ENCODE measurements at places on chromosomes 12 and 14.
A peak's percentile ranks its signal among the peaks of the same experiment; 100 is the strongest.

DNA sequence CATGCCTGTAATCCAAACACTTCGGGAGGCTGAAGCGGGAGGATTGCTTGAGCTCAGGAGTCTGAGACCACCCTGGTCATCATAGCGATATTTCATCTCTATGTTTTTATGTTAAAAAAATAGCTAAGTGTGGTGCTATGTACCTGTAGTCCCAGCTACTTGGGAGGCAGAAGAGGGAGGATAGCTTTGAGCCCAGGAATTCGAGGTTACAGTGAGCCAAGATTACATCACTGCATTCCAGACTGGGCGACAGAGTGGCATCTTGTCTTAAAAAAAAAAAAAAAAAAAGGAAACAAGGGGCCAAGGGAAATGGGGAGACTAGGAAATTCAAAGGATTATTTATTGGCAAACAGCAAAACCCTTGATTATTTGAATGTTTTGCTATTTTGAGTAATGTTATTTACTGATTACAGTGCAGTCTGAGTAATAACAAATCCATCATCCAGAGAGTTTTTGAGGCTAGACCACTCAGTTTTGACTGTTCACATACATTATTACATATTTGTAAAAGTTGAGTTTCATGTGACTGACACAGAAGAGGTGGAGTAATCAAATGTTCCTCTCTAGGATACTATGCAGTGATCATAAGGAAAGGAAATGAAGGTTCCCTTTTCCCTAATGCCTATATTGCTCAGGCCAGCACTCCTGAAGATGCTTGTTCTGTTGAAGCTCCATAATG, 40.8 kb downstream of the PRKCH start:
- no peak overlapping the region for H3K27ac ChIP-seq
- DNase-seq: no peak
- no peak overlapping the region for H3K4me3 ChIP-seq
- no peaks in the 10 kb centered on the region for H3K27me3 ChIP-seq
- H3K4me1 ChIP-seq: peaks cover 72% of the 10 kb centered on the region

GRCh38 chr14:24314377-24315193, 3.3 kb downstream of the LTB4R start:
- no peak overlapping the region for H3K4me3 ChIP-seq
- H3K27ac ChIP-seq: peak overlapping the region; percentile 77
- no peaks in the 10 kb centered on the region for H3K27me3 ChIP-seq
- peaks cover 60% of the 10 kb centered on the region for H3K4me1 ChIP-seq
- H3K36me3 ChIP-seq: no peaks in the 10 kb centered on the region

DNA sequence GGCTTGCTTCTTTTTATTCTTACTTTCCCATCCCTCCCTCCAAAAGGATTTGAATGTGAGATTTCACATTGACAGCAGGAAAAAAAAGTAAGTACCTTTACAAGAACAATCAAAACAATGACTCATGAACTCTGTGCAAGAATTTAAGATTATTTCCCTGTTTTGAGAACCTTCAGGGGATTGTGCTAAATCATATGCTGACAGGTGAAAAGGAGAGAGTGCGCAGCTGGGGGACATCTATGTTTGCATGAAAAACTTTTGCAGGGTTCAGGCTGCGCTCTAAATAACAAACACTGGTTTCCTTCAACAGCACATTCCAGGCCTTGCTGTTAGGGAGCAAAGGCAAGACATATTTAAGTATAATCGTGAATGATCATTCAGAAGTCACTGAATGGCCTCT, 27.3 kb downstream of the RERG start:
- H3K27me3 ChIP-seq: no peaks in the 10 kb centered on the region
- no peaks in the 10 kb centered on the region for H3K4me1 ChIP-seq
- H3K36me3 ChIP-seq: no peaks in the 10 kb centered on the region
- H3K4me3 ChIP-seq: no peak overlapping the region
- H3K27ac ChIP-seq: no peak overlapping the region

GRCh38 chr12:81472934-81473333, 286.2 kb downstream of the PPFIA2 start:
- H3K4me3 ChIP-seq: no peak overlapping the region
- no peak overlapping the region for H3K27ac ChIP-seq
- no peaks in the 10 kb centered on the region for H3K36me3 ChIP-seq
- no peaks in the 10 kb centered on the region for H3K27me3 ChIP-seq
- H3K4me1 ChIP-seq: no peaks in the 10 kb centered on the region

DNA sequence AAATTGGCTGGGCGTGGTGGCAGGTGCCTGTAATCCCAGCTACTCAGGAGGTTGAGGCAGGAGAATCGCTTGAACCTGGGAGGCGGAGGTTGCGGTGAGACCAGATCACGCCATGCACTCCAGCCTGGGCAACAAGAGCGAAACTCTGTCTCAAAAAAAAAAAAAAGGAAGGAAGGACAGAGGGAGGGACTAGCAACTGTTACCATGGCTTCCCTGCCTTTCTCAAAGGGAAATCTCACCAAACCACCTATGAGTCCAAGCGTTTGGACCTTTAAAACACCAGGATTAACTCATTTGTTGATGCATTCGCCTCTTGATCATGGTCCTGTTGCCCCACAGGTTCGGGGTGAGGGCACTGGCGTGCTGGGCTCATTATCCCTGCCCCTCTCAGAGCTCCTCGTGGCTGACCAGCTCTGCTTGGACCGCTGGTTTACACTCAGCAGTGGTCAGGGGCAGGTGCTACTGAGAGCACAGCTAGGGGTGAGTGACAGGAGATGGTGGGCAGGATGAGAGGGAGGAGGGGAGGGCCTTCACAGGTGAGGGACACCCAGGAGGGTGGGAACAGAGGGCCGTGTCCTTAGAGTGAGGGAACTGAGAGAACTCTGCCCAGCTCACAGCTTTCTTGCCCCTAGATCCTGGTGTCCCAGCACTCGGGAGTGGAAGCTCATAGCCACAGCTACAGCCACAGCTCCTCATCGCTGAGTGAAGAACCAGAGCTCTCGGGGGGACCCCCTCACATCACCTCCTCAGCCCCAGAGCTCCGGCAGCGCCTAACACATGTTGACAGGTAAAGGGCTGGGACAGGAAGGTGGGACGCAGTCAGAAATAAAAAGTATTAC, 10.2 kb upstream of the MYL6B start:
- DNase-seq: no peak
- H3K4me3 ChIP-seq: no peak overlapping the region
- H3K27me3 ChIP-seq: no peaks in the 10 kb centered on the region
- peaks cover 15% of the 10 kb centered on the region for H3K36me3 ChIP-seq

- H3K4me1 ChIP-seq: no peaks in the 10 kb centered on the region
- H3K4me3 ChIP-seq: no peak overlapping the region
- no peaks in the 10 kb centered on the region for H3K27me3 ChIP-seq
- no peaks in the 10 kb centered on the region for H3K36me3 ChIP-seq
- DNase-seq: no peak
Observed at GRCh38 chr12:97572220-97572619, 109.6 kb downstream of the RMST start.

- no peak overlapping the region for H3K4me3 ChIP-seq
- H3K4me1 ChIP-seq: no peaks in the 10 kb centered on the region
- H3K27ac ChIP-seq: no peak overlapping the region
Observed at GRCh38 chr12:78290606-78291345, 460.1 kb downstream of the NAV3 start.

GRCh38 chr12:47812797-47813510, 6.7 kb downstream of the HDAC7 start:
- H3K4me1 ChIP-seq: peaks cover 99% of the 10 kb centered on the region
- no peaks in the 10 kb centered on the region for H3K27me3 ChIP-seq
- peak overlapping the region; percentile 59 for H3K4me3 ChIP-seq
- peak; percentile 90 for DNase-seq
- H3K36me3 ChIP-seq: peaks cover 4% of the 10 kb centered on the region

DNA sequence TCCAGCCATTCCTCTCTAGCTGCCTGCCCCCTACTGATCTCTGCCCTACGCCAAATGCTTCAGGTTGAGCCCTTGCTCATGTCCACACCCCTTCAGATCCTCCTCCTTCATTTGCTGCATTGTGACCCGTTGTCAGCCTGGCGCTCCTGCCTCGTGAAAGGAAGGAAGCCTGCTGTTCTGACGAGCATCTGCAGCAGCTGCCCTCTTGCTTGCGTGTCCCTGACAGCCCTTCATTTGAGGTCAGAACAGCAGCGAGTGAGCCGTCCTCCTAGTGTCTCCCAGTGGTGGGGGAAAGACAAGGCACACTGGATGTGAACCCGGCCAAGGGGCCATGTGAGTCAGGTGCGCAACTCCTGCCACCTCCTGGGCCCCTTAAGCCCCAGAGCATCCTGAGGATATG, 3.0 kb upstream of the PIANP start:
- peaks cover 75% of the 10 kb centered on the region for H3K27me3 ChIP-seq
- peaks cover 17% of the 10 kb centered on the region for H3K4me1 ChIP-seq
- no peaks in the 10 kb centered on the region for H3K36me3 ChIP-seq
- H3K4me3 ChIP-seq: no peak overlapping the region

DNA sequence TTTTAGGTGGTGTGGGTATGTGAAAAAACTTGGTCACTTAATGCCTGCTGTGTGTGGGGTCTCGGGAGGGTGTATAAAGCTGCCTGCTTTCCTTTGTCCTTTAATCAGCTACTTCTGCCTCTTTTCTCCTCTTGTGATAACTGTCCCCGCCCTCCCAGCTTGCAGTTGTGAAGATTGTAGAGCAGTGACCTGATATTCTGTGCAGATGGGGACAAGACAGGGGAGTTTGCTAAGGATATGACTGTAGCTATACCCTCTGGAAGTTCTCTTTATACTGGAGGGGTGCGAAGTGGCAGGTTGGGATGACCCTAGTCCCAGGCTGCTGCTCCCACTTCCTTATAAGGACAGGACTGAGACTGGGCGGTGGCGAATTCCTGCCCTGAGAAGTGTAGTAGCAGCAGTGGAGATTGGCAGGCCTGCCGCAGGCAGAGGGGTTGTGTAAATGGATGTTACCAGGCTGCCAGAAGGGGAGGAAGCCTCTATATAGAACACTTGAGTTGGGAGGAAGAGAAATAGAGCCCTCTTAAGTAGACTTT, 835 bp downstream of the MYL6 start:
- peak overlapping the region; percentile 99 for H3K4me3 ChIP-seq
- peak overlapping the region; percentile 93 for H3K27ac ChIP-seq
- H3K36me3 ChIP-seq: peaks cover 8% of the 10 kb centered on the region
- peaks cover 18% of the 10 kb centered on the region for H3K4me1 ChIP-seq
- H3K27me3 ChIP-seq: no peaks in the 10 kb centered on the region

- no peak overlapping the region for H3K27ac ChIP-seq
- no peak for DNase-seq
- H3K4me1 ChIP-seq: no peaks in the 10 kb centered on the region
Observed at GRCh38 chr12:73623421-73623820, 914.2 kb upstream of the ATXN7L3B start.

DNA sequence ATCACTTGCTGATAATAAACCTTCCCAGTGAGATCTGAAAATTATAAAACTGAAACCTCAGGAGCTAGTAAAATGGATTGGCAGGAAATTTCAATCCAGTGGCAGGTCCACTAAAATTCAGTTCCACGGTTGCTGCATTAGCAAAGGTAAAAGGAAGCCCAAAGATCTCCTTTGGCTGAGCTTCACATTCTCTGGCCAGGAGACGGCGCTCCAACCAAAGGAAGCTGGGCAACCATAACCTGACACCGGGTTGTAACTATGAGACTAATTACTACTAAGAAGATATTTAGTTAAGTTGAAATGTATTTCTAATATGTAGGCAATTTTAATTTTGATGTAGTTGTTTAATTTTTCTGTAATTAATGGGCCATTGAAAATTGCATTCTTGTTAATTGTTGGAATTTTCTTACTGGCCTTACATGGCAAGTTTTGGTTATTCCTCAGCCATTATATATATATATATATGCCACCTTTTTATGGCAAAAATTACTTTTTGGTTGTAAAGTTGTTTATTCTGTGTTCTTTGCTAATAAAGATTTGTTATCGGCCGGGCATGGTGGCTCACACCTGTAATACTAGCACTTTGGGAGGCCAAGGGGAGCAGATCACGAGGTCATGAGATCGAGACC, 17.0 kb downstream of the OR8S1 start:
- no peaks in the 10 kb centered on the region for H3K36me3 ChIP-seq
- no peaks in the 10 kb centered on the region for H3K4me1 ChIP-seq
- no peak overlapping the region for H3K4me3 ChIP-seq
- DNase-seq: no peak
- H3K27me3 ChIP-seq: peaks cover 6% of the 10 kb centered on the region
- H3K27ac ChIP-seq: no peak overlapping the region

- H3K27me3 ChIP-seq: peaks cover 9% of the 10 kb centered on the region
- no peaks in the 10 kb centered on the region for H3K36me3 ChIP-seq
- no peak overlapping the region for H3K27ac ChIP-seq
- H3K4me1 ChIP-seq: peaks cover 7% of the 10 kb centered on the region
Observed at GRCh38 chr14:72894623-72895378, 900 bp upstream of the DPF3 start.

DNA sequence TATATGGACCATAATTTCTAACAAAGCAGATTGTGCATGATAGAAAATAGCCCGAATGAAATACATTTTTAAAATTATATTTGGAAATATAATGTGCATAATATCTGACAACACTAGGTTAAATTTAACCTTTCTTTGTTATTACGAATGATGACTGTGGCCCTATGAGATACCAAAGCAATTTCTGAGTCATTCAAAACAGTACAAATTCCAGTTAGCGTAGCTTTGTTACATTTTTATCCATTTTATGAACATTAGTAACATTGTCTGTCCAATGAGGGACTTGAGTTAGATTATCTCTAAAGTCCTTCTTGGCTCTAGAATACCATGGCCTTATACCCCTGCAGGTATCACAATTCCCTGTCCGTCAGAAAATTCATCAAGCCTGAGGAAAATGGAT, 39.0 kb upstream of the REP15 start:
- H3K27me3 ChIP-seq: no peaks in the 10 kb centered on the region
- H3K27ac ChIP-seq: no peak overlapping the region
- no peak for DNase-seq
- no peaks in the 10 kb centered on the region for H3K4me1 ChIP-seq
- H3K4me3 ChIP-seq: no peak overlapping the region
- no peaks in the 10 kb centered on the region for H3K36me3 ChIP-seq

- H3K27ac ChIP-seq: no peak overlapping the region
- H3K27me3 ChIP-seq: no peaks in the 10 kb centered on the region
- no peaks in the 10 kb centered on the region for H3K4me1 ChIP-seq
- DNase-seq: no peak
Observed at GRCh38 chr14:69088586-69088985, 64.3 kb downstream of the DCAF5 start.

All from T-cell (primary cell).